Ascending aorta (tissue), 2 donors: ENCODE measurements at places on chromosomes 4 and X. TPM values are rescaled to one million over a fixed set of nuclear protein-coding genes. Genes with fewer than 3 reads are reported as not detected.

The CXorf51B gene
- not detected for total RNA-seq

The BMX gene
- total RNA-seq = 1.3 TPM

DNA sequence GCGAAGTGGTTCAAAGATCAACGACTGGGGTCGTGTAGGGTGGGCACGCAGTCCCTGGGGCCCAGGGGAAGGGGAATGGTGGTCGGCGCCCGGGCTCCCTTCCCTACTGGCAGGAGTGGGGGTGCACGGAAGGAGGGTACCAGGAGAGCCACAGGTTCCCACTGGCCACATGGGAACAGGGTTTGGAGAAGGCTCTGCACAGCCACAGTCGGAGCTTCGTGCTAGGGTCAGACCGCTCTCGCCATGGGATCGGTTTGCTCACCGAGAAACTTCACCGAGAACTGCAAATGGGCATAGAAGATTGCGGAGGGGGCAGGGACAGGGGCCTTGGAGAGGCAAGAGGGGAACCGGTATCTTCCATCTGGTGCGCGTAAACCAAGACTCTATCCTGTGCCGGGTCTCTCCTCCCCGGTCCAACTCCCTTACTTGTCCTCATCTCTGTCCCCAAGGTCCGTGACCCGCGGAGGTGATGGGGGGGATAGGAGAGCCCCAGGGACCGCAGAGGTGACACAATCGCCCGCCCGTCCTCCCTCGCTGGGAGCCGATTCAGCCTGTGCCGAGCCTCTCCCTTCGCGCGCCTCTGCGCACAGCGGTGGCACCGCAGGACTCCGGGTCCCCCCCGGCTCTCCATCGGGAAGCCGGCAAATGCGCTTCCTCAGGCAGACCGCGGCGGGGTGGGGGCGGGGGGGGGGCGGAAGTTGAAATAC is 1.0 kb downstream of the SCD5 start:
- H3K36me3 ChIP-seq = no peaks in the 10 kb centered on the region
- no peak overlapping the region for H3K27ac ChIP-seq
- no peaks in the 10 kb centered on the region for H3K27me3 ChIP-seq
- no peak for DNase-seq

- no peak overlapping the region for H3K27ac ChIP-seq
- H3K4me1 ChIP-seq = no peaks in the 10 kb centered on the region
- no peak for DNase-seq
- H3K27me3 ChIP-seq = no peaks in the 10 kb centered on the region
- peaks cover 98% of the 10 kb centered on the region for H3K36me3 ChIP-seq
- H3K4me3 ChIP-seq = no peak overlapping the region
These were observed 27.3 kb downstream of the PIGG start for GRCh38 chr4:526189-526909.

GRCh38 chr4:8938137-8938536 is 66.5 kb upstream of the HMX1 start:
- H3K4me3 ChIP-seq = no peak overlapping the region
- no peak for DNase-seq
- H3K4me1 ChIP-seq = no peaks in the 10 kb centered on the region
- no peaks in the 10 kb centered on the region for H3K27me3 ChIP-seq

DNA sequence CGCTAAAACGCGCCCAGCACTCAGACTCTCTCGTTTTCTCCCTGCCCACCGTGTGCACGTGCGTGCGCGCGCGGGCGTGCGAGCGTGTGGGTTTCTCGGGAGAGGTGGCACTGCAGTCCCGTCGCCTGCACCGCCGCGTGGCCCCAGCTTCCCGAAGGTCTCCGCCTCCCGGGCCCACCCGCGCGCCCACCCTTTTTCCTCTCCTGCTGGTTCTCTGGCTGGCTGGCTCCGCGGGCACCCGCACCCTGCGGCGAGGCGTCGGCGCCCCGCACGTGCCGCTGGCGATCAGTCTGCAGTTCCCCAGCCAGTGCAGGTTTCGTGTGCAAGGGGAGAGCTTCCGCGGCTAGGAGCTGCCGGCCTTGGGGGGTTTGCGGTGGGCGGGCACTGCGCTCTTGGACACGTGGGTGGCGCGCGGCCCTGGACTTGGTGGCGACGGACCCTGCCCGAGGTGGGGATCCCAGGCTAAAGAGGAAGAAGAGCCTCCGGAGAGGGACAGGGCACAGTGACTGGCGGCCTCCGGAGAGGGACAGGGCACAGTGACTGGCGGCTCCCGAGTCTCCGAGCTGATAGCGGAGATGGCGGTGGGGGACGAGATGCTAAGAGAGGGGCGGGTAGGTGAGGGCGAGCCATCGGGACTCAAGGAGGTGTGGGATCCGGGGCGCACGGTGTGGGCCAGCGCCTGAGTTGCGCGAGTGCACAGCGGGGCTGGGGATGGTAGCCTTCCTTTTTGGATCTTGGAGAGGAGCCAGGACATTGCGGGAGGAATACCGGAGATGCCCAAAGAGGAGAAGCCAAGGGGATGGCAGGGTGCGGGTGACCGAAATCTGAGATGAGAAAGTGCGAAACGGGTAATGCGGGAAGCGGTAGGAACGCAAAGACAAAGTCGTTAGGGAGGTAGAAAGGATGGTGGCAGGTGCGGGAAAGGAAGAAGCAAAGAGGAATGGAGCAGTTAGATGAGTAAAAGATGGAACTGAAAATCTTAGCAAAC is at the start of gene FAM184B:
TSS of gene FAM184B (minus strand) at position 322 of the 988 bp plus-strand sequence. CDS start 322 bp downstream, outside the sequence.
- no peak for DNase-seq
- no peaks in the 10 kb centered on the region for H3K4me1 ChIP-seq
- H3K27ac ChIP-seq = no peak within 1 kb of the TSS
- no peaks in the 10 kb centered on the region for H3K36me3 ChIP-seq

- no peak overlapping the region for H3K4me3 ChIP-seq
- no peak for DNase-seq
- no peaks in the 10 kb centered on the region for H3K36me3 ChIP-seq
- no peak overlapping the region for H3K27ac ChIP-seq
- no peaks in the 10 kb centered on the region for H3K4me1 ChIP-seq
These were observed 232.6 kb upstream of the BOD1L1 start for GRCh38 chr4:13860126-13860525.

The NXF2B gene
- total RNA-seq = not detected
